Cerebellar nuclear complex (tissue), 1 donor: ENCODE measurements at places on chromosomes 16 and 17.
A peak's percentile ranks its signal among the peaks of the same experiment; 100 is the strongest.

- DNase-seq, result no peak
Observed at GRCh38 chr17:15038656-15039055, 226.5 kb downstream of the PMP22 start.

GRCh38 chr17:40139566-40140058, 725 bp upstream of the CASC3 start:
- DNase-seq, result no peak

DNA sequence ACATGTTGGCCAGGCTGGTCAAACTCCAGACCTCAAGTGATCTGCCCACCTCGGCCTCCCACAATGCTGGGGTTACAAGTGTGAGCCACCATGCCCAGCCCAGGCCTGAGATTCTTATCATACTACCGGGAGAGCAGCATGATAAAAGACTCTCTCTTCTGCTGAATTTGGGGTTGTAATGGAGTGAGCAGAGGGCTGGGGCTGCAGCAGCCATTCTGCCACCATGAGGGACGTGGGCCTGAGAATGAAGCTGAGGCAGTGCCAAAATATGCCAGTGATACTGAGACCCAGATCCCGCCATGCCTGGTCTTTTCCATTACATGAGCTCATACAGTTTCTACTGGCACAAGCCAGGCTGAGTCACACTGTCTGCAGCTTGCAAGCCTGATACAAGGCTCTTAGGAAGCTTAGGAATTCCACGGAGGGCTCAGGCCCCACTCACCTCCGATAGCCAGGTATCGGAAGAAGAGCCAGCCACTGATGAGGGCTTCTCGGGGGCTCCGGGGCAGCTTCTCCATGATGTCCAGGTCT, 19.6 kb upstream of the P2RX1 start:
- DNase-seq, result no peak

GRCh38 chr16:81523387-81524115, 78.9 kb downstream of the CMIP start:
- DNase-seq, result no peak

- DNase-seq, result no peak
Observed at GRCh38 chr17:8475781-8476180, 40.1 kb downstream of the NDEL1 start.

DNA sequence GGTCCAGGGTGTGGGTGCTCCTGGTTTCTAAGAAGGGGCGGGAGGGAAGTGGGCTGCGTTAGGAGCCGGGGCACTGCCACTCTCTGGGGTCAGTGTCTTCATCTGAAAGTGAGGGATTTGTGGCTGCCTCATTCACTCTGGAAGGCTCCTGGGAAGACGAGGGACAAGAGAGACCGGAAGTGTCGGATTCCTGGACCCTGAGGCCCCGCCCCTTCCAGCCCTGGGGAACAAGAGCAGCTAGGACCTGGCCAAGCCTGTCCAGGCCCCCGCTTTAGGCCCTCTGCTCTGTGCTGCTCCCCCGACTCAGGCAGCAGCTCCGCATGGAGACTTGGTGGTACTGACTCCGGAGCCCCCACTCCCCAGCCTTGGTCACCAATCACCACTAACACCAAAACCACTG, 6.5 kb downstream of the LGALS3BP start:
- DNase-seq, result no peak

DNA sequence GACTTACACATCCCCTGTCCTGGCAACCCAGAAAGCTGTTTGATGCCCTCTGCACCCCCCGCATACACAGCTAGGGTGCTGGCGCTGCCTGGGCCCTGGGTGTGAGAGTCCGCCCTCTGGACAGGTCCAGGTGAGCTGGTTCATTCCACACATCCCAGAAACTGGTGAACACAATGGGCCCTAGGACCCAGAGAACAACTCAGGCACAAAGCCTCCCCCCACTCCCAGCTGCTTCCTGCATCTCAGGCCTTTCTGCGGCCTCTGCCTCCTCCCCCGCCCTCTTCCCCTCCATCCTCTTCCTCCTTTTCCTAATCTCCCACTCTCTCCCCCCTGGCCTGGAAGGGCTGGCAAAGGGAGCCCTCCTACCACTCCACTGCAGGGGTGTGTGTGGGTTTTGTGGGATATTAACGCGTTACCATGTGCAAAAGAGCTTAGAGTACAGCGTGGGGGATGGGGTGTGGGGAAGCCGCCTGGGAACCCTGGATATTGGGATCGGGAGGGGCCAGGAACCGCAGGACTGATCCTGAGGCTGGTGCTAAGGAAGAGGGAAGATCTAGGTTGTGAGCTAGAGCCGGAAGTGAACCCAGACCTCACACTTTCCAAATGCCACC, 1.6 kb upstream of the PPP1R9B start:
- DNase-seq, result peak; percentile 63

DNA sequence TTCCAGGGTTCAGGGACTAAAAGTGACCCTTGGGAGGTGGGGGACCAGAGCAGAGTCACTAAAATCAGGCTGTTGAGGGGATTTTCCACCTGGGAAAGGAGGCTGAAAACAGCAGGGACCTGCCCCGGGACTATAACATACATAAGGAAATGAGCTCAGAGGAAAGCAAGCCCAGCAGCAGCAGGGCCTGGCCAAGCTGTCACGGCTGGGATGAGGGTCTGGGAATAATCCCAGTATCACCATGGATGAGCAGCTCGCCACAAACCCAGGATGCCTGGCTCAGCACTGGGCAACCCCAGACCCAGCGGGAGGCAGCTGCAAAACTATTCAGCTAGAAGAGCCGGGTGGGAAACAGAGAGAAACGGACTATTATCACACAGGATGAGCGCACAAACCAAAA, 72.4 kb downstream of the RPH3AL start:
- no peak for DNase-seq

DNA sequence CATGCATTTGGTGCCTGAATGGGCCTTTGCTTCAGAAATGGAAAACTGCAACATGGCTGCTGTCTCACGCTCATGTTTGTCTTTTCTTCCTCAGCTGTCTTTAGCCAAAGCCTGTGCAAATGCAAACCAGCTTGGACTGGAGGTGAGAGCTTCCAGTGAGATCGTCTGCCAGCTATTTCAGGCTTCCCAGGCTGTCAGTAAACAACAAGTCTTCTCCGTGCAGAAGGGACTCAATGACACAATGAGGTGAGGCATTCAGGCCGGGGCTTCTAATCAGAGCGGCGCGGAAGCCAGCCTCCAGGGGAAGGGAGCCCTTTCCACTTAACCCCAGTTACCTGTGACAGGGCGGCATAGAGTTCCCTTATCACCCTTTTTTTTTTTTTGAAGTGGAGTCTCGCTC, 14.3 kb downstream of the CCNF start:
- no peak for DNase-seq

DNA sequence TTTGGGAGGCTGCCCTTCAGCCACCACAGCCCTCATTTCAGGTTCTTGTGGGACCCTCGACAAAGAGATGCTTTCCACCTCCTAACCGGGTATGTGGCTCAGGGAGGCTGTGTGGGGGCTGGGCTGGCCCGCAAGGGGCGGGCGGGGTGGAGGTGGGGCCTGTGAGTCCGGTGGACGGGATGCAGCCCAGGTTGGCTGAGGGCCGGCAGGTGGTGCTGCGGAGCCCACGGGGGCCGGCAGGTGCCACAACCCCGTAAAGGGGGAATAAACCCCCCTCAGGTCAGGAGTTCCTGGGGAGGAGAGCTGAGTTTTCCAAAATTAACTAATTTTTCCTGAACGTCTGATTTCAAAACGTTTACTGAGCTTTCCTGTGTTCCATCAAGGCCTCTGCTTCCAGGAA, 4.9 kb upstream of the CIAO3 start:
- DNase-seq, result no peak

DNA sequence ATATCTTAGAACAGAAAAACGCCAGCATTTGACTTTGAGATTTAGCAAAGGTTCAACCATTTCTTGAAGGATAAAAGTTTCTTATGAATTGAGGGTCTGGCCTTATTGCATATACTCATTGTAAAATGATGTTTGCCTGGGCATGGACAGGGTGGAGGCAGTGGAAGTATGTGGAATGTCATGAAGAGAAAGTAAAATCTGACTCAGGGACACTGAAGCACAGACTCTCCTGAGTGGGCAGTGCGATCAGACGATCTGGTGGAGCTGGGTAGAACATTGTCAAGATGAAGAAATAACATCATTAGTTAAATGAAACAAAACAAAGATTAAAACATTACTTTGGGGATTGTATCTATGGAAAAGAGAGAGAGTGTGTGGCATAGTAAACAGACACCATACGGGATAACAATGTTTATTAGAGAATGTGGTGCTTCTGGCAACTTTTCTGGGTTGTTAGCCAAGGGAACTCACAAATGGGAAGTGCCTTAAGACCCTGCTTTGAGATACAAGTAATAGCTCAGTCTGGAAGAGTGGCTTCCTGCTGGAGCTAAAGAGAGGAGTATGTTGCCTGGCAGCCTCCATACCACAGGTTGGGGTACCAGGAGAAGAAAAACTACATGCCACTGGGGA, 4.4 kb downstream of the MAP3K3 start:
- DNase-seq, result no peak

DNA sequence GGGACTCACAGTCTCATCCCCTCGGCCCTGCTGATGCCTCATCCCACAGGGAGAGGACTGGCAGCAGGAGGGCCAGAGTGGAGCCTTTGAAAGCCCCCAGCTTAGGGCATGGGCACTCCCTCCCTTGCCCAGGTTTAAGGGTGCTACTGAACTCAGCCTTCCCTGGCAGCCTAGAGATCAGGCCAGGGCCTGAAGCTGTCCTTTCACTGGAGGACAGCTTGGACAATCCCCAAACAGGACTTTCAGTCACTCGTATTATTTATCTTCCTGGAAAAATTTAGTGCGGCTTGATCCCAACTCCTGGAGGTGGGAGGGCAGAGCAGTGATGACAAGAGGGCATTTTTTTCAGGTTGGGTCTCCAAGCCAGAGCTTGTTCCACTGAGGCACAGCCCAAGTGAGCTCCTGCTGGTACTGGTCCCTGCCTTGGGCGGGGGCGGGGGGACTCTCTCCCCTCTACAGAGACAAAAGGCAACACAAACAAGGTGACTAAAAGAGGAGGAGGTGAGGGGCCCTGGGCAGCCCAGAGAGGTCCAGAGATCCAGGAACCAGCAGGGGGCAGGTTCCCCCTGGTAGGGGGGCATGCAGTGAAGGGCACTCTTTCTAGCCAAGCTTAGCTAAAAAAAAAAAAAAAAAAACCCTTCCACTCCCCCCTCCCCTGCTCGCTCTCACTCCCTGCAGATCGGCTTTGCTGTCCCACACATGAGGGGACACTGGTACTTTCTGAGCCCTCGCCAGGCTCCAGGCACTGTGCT, 1.7 kb downstream of the ZNF385C start:
- DNase-seq, result no peak

- DNase-seq, result peak; percentile 49
Observed at GRCh38 chr16:48623304-48624016, 13.5 kb upstream of the N4BP1 start.

DNA sequence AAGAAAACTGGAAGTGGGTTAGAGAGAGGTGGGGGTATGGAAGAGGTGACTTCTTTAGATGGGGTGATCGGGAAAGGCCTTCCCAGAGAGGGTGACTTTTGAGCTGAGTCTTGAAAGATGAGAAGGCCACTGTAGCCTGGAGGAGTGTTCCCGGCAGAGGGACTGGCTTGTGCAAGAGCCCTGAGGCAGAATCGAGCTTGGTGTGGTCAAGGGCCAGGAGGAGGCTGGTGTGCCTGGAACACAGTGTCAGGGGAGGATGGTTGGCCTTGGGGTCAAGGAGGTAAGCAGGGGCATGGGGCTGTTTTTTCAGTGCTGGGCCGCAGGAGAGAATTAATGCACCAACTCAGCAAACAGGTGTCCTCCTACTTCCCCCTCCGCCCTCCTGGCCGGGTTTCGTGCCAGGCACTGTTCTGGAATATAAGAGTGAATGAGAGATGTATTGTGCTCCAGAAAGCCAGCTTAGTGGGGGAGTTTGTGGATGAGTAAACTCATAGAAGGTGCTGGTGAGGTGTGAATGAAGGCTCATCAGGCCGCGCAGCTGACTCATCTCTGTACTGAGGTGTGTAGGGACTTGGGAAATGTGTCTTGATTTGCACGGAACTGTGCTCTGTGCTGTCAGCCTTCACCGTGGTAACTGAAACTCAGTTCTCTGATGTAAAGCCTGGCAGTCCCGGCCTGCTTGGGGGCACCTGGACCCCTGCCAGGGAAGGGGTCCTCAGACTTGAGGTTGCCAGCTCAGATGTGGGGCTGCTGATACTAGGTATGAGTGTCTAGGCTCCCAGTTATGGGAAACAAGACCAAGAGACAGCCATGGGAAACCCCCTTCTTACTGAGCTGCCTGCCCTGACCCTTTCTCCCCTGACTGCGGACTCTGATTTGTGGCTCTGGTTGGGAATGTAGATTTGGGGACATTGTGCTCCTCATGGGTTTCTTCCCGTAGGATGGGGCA, 15.3 kb downstream of the KSR1 start:
- no peak for DNase-seq

- no peak for DNase-seq
Observed at GRCh38 chr17:16919663-16920627, 52.0 kb downstream of the TNFRSF13B start.

DNA sequence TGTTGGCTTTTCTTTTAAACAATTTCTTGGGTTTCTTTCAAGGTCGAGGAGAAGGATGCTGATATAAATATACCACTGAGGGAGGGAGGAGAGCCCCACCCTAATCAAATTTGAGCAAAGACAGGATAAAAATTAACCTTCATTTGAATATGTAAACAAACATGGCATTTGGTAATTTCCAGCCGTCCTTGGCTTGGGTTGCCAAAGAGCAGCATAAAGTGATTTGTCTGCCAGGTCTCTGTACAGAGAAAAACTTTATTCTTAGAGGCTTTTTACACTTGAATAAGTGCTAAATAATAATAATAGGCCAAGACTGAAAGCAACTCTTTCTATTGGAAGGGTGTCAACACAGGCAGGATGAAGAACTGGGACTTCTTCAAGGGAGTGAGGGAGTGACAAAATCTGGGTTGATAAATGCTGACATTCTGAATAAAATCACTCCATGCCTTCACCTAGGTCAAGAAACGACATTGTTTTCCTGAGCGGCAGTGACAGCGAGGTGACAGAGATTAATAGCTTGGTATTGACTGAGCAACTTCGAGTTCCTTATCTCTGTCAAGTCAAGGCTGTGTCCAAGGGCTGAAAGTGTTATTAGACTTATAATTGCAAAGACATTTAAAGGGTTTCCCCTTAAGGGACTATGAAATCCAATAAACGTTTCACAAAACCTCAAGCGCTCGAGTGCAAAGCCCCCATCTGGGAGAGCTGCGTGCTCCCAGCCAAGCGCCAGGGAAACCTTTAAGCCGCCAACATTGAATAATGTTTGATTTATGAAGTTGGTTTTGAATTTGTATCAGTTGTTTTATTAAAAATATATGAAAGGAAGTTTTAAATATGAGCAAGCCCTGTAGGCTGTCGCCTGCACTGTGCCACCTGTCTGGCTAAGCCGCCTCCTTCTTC, 269.5 kb upstream of the N4BP1 start:
- DNase-seq, result no peak

DNA sequence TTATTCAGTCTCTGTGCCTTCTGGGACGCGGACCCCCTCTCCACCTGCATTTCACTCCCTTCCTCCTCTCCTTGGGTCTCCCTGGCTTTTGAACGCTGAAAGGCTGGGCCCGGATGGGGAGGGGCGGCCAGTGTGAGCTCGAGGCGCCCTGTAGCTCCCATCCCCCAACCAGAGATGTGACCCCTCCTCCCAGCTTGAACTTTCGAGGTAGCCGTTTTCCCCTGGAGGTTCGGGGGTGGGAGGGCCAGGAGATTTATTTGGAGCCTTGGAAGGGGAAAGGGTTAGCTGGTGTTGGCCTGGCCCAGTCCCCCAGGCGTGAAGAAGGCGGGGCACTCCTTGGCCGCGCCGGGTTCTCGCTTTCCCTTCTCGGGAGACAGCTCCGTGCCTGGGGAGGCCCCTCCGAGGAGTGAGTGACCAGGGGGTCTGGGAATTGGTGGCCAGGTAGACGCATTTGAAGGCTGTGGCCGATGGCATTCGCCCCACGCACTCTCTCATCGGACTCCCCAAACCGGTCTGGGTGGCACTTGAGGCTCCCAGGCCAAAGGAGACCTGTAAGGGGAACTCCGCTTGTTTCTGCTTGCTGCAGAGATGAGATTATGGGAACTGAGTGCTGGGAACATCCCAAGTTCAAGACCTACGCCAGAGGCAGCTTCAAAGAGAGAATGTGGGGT, 942 bp downstream of the LDAF1 start:
- DNase-seq, result no peak
